ENCODE measurements at places on chromosomes 2 and 18.

GRCh38 chr2:17879137-17879912, 858 bp downstream of the KCNS3 start:
- no peak for DNase-seq

DNA sequence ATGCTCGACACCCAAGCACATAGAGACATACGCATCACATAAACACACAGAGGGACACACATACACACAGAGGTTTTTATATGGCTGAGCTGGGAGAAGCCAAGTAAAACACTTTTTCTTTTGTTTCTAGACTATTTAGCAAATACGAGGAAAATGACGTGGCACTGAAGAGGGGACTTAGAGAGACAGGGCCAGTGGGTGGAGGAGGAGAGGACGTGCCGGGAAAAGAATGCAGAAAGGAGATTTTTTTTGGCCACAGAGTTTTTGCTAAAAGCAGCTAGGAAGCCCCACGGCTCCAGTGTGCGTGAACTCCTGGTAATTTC, 168.5 kb upstream of the KLF7 start:
- DNase-seq = no peak

GRCh38 chr2:9443526-9443925, 20.1 kb downstream of the CPSF3 start:
- DNase-seq = no peak

DNA sequence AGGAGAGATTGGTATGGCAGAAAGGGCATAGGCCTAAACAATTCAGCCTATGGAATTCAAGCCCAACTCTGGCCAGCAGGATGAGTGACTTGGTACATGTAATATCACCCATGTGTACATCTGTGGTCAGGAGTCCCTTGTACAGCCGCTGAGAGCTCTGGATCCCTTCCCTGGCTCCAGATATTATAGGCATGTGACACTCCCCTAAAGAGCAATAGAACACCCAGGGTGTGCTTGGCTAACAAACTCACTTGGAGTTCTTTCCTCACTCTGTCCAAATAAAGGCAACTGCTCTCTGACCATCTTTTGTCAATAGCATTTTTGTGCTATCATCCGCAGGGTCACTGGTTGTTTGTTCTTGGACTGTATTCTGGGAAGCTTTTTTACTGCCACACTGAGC, 197.4 kb upstream of the NCKAP5 start:
- no peak for DNase-seq

- DNase-seq = no peak
These were observed 43.4 kb downstream of the COLEC12 start for GRCh38 chr18:457140-457519.

- DNase-seq = no peak
These were observed 645.0 kb downstream of the IRS1 start for GRCh38 chr2:226154610-226155009.

DNA sequence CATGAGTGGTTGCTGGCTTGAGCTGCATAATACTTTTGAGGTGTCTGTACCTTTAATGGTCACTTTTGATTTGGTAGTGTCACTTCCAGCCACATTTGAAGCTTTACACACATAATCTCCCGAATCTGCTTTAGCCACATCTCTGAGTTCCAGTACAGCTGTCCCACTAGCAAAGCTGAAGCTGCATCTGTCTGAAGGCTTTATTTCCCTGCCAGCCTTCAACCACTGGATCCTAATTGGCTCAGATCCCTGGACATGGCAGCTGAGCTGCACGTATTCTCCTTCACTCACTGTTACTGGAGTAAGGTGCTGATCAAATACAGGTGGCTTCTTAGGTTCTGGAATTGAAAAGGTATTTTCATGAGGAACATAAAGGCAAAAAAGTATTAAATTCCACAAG, 99.7 kb downstream of the TTN start:
- no peak for DNase-seq

DNA sequence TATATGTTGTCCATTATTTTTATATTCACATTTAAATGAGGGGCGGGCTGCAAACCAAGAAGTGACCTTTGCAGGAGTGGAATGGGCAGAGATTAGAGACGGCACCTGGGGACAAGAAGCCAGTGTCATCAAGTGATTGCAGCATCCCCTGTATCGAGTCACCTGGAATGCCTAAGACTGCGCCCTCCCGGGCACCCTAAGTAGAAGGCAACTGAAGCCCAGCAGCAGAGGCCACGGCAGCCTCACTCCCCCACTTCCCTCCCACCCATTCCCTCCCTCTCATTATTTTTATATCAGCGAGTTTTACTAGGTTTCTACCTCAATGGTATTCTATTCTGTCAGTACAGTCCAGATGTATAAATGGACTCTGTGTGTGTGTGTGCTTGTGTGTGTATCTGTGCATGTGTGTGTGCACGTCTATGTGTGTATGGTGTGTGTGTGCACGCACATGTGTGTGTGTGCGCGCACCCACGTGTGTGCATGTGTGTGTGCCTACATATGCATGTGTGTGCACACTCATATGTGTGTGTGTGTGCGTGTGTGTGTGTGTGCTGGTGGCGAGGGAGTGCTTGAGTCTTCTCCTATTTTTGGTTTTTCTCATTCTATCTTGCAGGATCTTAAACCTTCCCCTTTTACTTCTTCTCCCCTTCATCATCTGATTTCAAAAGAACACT, 106.8 kb upstream of the SLC66A3 start:
- no peak for DNase-seq

DNA sequence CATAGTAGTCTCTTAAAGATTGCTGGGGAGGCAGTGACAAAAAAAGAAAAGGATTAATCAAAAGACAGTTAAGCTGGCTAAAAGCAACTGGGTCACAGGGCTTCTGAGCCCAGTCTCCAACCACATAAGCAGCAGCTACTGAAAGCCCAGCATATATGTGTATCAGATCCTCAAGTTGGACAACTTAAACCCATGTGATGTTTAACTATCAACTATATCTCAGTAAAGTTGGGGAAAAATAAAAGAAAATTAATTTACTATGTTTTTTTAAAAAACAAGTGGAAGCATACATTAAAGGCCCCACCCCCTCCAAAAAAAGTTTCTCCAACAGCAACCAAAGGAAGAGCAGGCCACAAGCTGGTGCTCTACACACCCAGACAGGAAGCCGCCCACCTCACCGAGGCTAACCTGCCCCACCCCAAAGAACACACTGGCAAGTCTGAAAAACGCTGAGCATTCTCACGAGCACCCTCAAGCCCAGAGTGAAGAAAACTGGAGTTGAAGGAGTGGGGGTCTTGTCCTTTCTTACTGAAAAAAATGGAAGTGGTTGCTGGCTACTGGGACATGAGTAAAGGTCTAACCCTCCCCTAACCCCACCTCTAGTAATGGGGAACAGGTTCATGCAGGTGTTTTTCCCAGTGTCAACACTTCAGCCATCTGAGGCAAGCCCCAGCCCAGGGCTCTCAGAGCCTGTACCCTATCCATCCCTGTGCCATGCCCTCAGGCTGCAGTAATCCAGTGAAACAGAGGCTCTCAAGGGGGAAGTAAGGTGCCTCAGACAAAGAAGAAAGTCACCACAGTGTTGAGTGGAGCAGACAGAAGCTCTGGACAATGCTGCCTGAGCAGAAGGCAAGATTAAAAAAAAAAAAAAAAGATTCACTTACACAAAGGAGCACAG, 106.3 kb downstream of the GYPC start:
- DNase-seq = no peak

DNA sequence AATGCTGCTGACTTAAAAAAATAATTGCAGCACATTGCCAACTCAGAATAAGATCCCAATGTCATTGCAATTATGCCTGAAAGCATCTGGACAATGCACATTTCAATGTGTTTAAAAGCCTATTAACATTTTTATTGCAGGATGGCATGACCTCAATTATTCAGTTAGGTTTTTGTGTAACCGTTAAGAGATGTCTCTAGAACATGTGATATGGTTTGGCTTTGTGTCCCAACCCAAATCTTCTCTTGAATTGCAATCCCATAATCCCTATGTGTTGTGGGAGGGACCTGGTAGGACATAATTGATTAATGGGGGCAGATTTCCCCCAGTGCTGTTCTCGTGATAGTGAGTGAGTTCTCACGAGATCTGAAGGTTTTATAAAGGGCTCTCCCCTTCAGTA, 43.2 kb upstream of the ZC3H15 start:
- DNase-seq = no peak

GRCh38 chr2:20242727-20243377, 17.9 kb upstream of the SDC1 start:
- DNase-seq = no peak

GRCh38 chr2:239529313-239530015, 128.6 kb upstream of the HDAC4 start:
- DNase-seq = no peak

Measured in stimulated activated CD4-positive, alpha-beta T cell treated with anti-CD3 and anti-CD28 coated beads, Interleukin-1b, Interleukin-23, amount 100 ng/mL, for 1 hour (primary cell).